ENCODE measurements at places on chromosomes 13 and 19. TPM values are rescaled to one million over a fixed set of nuclear protein-coding genes. Genes with fewer than 3 reads are reported as not detected.

The FBXO17 gene
- total RNA-seq: 3.6 TPM

The PLVAP gene
- total RNA-seq: 0.94 TPM

The ZSCAN4 gene
- total RNA-seq: not detected

The NPAS1 gene
- 5.8 TPM for total RNA-seq

The ZNF439 gene
- total RNA-seq: 36.5 TPM

The IQCN gene
- total RNA-seq: 0.47 TPM

The RDH8 gene
- not detected for total RNA-seq

The SHD gene
- 0.94 TPM for total RNA-seq

The SMIM44 gene
- not detected for total RNA-seq

The SOHLH2 gene
- total RNA-seq: 0.31 TPM

The GNA15 gene
- total RNA-seq: 1.9 TPM
